ENCODE measurements at places on chromosomes 3 and 15.

DNA sequence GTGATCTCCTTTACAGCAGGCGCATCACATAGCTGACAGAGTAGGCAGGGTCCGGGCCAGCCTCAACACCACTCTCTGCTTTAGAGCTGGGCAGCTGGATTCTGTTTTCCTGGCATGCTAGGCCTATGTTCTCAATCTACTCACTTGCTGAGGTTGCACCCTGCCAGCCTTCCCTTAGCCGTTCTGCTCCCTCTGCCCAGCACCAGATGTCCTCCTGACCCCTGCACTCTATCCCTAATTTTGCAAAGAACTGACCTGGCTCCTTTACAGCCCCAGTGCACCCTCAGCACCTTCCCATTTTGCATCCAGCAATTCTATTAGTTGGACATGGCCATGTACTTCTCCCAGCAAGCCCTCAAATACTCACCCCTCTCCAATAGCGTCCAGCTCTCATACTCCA, 371.6 kb upstream of the WNT5A start:
- DNase-seq, result no peak

DNA sequence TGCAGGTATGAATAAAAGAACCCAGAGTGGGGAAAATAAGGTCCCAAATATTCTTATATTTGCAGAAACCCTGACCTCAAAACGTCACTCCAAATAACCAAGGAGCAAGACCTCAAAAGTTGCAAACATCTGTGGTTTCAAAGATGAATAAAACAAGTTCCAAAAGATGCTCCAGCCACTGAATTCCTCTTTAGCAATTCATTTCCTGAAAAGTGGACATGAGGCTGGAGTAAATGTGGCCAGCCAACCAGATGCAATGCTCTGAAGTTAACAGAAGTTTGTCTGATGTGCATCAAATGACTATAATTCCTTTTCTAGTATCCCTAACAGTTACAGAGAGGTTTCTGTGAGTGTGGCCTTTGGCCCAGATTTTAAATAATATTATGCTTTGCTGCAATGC, 71.2 kb upstream of the WNT5A start:
- DNase-seq, result peak; percentile 15

DNA sequence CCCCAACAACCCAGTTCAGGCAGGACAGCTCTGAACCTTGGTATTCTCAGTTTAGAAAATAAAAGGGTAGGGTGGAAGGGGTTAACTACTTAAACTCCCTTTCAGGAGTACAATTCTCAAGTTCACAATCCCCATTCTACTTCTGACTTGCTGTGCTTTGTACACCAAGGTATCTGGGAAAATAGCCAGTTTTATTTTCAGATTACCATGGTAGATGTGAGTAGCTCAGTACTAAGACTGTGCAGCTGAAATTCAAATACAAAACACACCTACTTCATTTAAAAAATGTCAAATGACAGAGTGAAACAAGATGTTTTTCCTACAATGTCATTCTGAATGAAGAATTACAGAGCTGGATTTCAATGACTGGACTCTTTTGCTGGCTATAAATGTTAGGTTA, 27.4 kb downstream of the SLC7A14 start:
- no peak for DNase-seq

DNA sequence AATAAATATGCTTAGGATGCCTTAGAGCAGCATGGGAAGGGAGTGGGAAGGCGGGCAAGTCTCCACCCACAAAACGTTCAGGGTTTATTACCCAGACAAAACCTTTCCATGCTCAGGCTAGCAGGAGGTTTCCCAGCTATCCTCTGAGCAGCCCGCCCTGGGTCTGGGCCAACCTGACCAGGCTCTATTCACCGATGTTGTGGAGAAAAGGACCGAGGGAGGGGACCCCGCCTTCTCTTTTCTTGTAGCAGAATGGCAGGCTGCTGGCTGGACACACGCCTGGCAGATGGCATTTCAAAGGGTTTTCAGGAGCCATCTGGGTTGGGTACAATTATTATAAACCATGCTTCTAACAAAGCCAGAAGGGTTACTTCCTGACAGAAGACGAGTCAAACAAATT, 540.9 kb downstream of the MAGI1 start:
- DNase-seq, result no peak

DNA sequence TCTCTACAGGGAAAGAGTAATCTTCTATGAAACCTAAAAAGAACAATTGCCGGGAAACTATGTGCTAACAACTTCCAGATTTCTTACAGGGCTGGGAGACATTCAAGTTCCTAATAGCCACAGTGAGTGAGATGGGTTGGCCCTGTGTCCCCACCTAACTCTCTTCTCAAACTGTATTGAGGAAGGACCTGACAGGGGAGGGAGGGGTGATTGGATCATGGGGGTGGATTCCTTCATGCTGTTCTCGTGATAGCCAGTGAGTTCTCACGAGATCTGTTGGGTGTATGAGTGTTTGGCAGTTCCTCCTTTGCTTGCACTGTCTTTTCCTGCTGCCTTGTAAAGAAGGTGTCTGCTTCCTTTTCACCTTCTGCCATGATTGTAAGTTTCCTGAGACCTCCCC, 958.7 kb downstream of the AGBL1 start:
- DNase-seq, result no peak

DNA sequence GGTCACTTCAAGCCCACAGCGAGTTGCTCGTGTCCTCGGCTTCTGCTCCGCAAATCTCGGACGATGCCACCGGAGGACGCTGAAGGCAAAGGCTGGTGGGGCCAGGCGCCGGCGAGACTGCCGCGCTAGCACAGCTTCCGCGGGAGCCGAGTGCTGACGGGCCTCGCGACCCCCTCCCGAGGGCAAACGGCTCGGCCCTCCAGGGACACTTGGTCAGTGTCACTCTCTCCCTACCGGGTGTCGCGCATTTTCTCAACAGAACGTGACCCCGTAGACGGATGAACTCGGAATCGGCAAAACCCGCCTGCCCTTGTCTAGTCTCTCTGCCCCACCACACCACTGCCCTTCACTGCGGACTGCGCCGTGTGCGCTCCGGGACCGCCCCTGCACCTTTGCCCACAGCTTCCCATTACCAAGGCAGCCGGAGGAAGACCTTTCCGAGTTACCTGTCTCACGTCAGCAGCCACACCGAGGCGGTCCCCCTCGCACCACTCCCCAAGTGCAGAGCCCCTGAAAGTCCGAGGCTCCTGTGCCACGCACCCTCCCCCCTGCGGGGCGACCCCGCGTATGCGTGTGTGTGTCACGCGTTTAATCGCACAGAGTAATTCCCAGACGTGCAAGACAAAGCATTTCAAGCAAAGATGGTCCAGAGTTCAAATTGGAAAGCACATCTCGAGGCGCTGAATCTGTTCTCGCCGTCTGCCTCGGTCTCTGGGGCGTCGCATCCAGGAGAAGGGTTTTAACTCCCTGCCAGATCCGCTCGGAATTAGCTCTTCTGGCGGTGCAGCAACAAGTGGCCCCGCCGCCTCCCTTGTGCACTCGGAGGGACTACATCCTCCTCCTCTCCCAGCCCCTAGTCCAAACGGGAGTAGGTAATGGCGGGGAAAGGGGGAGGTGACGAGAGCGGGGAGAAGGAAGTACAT, 245.0 kb upstream of the TOPAZ1 start:
- DNase-seq, result peak; percentile 12

DNA sequence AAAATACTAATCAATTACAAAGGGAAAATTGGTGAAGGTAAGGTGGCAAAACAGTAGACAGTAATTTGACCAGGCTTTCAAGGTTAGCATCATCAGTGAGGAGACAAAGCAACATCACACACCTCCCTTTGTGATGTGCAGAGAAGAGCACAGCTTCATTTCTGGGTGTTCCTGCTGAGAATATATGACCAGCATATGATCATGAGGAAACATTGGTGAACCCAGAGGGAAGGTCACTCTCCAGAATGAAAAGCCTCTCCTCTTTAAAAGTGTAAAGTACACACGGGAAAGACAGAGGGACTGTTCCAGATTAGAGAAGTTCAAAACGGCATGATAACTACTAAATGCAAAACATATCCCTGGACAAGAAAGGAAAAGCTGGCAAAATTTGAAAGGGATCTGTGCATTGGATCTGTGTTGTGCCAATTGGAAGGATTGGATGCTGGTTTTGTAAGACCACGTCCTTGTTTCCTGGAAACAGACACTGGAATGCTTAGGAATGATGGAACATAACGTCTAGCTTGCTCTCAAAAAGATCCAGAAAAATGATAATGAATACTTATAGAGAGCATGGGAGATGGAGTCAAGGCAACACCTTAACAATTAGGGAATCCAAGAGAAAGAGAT, 80.6 kb upstream of the MITF start:
- DNase-seq, result no peak

DNA sequence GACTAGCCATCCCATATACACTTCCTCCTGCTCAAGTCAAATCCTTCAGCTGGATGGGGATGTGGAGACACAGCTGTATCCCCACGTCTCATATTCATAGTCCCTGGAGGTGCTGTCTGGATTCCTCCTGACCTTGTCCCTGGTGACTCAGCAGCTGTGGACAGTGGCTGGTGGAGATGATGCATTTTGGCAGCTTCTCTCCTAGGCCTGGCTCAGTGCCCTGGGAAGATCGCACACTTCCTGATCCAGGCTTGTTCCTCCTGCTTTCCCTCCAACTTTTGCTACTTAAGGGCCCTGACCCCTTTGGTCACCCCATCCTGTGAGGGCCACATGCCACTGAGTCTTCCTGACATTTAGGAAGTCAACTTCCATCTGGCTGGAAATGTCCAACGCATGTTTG, 44.4 kb downstream of the ADAMTSL3 start:
- DNase-seq, result peak; percentile 30

DNA sequence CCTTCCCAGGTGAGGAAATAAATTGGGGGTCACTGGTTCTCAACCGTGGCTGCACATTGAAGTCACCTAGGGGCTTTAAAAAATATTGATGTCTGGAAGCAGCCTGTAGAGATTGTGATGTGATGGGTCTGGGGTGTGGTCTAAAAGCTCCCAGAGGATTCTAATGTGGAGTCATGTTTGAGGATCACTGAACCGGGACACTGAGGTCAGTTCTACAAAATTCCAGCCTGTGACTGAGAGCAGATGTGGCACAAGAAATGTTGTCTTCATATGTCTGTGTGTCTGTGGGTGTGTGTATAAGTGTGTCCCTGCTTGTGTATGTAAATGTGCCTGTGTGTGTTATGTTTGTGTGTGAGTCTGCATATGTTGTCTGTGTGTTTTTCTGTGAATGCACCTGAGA, 79.9 kb downstream of the TLE3 start:
- DNase-seq, result no peak

DNA sequence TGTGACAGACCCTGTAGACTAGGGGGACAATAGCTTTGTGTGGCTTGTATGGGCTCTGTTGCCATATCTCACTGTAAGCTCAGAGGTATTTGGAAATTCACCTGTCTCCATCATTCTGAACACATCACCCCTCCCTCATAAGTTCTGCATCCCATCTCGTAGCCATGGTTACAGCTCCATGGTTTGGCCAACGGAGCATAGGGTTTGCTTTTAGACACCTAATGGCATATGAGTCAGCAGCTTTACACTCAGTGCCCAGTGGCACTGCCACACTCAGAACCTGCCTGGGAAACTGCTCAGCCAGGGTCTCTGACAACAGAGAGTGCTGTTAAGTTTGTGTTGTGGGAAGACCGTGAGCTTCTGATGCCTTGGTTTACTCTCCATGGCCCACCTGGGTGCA, 67.3 kb downstream of the CCK start:
- no peak for DNase-seq

DNA sequence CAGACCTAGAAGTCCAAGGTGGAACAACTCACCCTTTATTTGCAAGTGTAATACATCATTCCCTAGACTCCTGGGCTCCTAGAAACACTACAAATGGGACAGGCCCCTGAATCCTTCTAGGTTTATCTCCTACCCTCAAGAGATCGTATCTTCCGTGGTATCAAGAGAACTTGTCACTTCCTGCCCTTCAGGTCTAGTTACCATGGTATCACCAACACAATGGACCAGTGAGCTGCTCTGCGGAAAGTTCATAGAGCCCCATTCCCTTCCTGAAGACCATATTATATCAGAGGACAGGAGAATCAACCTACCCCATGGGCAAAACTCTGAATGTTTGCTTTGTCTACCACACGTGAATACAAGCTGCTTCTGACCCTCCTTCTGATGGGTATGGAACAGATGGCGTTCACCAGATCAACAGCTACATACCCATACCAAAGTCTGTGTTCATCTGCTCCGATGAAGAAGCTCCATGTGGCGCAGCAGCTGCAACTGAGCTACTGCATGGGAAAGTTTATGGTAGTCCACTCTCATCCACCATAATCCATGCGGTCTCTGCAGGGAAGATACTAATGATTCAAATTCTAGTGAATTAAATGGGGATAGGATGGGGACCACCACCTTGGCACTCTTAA, 84.6 kb upstream of the KLF13 start:
- no peak for DNase-seq

- DNase-seq, result peak; percentile 14
These were observed 120.0 kb upstream of the CTDSPL start for GRCh38 chr3:37741644-37742043.

DNA sequence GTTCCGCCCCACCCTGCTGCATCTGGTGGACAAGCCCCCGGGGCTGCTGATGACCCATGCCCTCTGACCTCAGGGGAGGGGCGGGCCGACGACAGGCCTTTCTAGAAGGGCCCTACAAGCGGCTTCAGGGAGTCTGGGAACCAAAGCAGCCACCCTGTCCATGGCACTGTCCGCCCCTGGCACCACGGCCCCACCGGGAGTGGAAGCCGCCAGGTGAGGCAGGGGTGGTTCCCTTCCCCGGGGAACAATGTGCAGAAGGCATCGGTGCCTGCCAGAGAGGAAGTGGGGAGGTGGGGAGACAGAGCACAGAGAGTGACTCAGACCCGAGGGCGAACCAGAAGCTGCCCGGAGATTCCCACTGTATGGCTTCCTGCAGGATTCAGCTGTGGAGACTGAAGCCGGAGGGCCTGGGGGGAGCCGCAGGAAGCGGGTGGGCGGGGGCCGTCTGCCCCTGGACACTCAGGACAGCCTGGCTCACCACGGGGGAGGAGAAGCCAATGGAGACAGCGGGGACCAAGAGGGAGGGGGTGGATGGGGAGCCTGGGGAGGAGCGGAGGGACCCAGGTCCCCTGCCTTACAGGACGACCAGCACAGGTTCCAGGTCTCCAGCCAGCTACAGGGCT, 134.0 kb downstream of the TPRA1 start:
- peak; percentile 58 for DNase-seq

- DNase-seq, result peak; percentile 30
These were observed 98.9 kb downstream of the LRRK1 start for GRCh38 chr15:101018016-101018415.

GRCh38 chr3:160291290-160291908, 66.2 kb downstream of the C3orf80 start:
- no peak for DNase-seq

DNA sequence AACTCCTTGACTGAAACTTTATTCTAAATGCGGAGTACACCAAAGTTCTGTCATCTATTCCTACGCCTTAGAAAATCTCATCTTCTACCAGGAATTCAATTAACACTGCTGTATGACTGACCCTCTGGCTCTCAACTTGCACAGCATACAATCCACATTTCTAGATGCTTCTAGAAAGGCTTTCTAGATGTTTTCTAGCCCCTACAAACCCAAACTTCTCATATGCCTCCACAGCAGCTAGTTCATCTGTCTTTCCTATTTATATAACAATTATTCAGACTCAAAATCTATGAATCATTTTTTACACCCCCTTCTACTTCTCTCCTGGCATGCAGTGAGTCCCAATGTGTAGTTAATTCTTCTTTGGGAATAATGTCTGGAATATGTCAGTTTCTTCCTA, 13.2 kb downstream of the INO80 start:
- DNase-seq, result no peak

GRCh38 chr3:117706756-117707155, 997.2 kb downstream of the TUSC7 start:
- DNase-seq, result no peak

Data from HCEC 1CT (cell line).